ENCODE measurements at places on chromosomes 16 and 17.

GRCh38 chr17:57876866-57877237, 27.0 kb upstream of the MRPS23 start:
- no peak for DNase-seq

- no peak for DNase-seq
Measured at GRCh38 chr17:64115043-64115698, 14.8 kb downstream of the ERN1 start.

DNA sequence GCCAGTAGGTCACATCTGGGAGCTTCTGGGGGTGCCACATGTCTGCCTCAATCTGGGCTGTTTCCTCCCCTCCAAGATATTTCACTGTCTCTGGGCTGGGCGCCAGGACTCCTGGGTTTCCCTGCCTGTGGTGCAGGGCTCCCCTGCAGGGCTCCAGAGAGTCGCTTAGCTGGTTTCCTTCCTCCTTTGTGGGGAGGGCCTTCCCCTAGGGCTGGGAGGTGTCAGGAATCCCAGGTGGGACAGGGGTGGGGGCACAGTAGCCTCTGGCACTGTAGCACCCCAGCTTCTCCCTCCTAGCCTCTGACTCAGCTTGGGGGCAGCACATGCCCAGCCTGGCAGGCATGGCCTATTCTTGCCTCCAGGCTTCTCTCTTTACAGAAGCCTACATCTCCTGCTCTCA, 2.6 kb downstream of the RARA start:
- peak; percentile 65 for DNase-seq

DNA sequence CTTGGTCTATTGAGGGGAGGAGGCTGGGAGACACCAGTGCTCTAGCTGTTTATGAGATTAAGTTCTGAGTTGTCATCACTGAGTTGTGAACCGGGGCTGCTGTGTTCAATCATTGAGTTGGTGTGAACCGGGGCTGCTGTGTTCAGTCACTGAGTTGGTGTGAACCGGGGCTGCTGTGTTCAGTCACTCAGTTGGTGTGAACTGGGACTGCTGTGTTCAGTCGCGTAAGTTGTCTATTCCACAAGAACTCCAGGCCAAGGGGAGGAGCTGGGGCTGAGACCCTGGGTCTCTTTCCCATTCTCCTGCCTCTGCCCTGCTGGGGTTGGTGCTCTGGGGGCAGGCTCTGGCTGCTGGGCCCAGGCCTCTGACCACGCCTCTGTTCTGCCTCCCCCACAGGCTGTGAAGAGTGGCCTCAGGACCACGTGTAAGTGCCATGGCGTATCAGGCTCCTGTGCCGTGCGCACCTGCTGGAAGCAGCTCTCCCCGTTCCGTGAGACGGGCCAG, 24.5 kb downstream of the WNT9B start:
- no peak for DNase-seq

DNA sequence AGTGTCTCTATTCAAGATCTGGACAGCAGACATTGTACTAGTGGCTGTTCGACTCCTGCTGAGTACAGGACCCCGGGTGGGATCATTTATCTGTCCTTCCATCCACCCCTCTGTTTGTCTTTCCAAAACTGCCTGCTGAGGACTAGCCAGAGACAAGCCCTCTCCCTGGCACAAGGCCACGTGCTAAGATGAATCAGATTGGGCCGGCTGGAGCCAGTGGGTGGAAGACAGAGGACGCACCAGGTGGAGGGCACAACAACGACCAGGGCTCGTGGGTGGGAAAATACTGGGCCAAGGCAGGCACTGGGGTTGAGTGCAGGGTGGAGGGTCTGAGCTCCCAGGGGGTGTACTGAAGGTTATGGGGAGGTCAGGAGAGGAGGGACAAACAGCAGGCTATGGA, 1.4 kb upstream of the CA7 start:
- DNase-seq: no peak

- DNase-seq: no peak
Measured at GRCh38 chr17:78185981-78186691, 716 bp downstream of the TK1 start.

DNA sequence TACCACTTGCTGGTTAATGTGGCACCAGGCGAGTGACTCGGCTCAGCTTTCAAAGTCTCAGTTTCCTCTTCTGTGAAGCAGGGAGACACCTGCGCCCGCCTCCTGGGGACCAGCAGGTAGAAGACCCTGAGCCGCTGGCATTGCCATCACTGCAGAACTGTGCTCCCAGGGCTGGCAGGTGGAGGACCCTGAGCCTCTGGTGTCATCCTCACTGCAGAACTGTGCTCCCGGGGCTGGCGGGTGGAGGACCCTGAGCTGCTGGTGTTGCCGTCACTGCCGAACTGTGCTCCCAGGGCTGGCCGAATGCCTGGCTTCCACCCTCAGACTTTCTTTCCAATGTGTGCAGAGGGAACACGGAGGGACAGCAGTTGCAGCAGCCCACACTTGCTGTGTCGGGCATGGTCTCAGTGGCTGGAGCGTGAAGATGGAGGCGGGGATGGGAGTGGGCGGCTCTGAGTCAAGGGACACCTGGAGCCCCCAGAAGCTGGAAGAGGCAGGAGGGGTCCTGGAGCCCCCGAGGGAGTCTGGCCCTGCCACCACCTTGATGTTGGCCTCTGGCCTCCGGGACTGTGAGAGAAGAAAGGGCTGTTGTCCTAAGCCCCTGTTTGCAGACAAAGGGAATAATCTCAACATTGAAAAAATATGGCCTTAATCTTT, 75.8 kb upstream of the METTL9 start:
- DNase-seq: no peak

DNA sequence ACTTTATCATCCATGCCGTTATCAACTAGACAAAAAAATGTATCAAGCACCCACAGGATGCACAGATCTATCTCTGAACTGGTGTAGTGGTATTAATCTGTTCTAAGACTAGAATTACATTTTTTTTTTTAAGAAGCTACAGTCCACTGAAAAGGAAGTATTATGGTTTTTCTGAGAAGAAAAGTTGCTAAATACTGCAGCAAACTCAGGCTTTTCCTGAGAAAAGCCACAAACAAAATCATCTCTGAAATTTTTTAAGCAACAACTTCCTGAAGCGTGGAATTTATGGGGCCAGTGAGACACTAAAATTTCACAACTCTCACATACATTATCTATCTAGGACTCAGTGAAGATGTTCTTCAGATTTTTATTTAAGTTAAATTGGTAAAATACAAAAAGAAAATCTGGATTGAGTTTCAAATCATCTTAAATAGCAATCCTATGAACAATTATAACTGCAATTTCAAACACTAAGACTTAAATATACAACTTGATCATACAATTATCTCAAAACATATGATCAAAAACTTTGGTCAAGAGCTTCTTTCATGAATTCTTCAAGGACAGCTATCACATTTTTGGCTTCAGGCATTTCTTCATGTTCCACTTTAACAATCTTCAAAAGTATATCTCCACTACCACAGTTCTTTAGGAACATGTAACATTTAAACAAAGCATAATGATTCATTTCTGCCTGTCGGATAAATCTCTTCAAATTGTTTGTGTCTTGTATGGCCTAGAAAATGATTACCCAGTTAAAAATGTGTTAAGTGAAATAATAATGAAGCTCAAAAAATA, 10.5 kb downstream of the C17orf75 start:
- DNase-seq: no peak

GRCh38 chr16:66616592-66616991, 12.1 kb downstream of the CMTM3 start:
- no peak for DNase-seq

DNA sequence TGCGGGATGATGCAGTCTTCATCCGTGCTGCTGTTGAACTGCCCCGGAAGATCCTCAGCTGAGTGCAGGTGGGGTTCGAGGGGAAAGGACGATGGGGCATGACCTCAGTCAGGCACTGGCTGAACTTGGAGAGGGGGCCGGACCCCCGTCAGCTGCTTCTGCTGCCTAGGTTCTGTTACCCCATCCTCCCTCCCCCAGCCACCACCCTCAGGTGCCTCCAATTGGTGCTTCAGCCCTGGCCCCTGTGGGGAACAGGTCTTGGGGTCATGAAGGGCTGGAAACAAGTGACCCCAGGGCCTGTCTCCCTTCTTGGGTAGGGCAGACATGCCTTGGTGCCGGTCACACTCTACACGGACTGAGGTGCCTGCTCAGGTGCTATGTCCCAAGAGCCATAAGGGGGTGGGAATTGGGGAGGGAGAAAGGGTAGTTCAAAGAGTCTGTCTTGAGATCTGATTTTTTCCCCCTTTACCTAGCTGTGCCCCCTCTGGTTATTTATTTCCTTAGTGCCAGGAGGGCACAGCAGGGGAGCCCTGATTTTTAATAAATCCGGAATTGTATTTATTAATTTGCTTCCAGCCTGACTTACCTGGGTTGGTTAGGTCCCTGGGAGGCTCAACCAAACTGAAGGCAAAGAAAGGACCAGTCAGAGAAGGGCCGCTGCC, 5.8 kb downstream of the TRAF4 start:
- no peak for DNase-seq

- no peak for DNase-seq
Measured at GRCh38 chr17:15777297-15777696, 45.2 kb downstream of the TBC1D26 start.
